ENCODE measurements at places on chromosomes 11 and 22. TPM values are rescaled to one million over a fixed set of nuclear protein-coding genes. Genes with fewer than 3 reads are reported as not detected.

- DNase-seq = no peak
Measured at GRCh38 chr22:27808451-27809225, 7.1 kb upstream of the MN1 start.

PATZ1 gene
- total RNA-seq = 1.1 TPM

SCT gene
- not detected for total RNA-seq

DNA sequence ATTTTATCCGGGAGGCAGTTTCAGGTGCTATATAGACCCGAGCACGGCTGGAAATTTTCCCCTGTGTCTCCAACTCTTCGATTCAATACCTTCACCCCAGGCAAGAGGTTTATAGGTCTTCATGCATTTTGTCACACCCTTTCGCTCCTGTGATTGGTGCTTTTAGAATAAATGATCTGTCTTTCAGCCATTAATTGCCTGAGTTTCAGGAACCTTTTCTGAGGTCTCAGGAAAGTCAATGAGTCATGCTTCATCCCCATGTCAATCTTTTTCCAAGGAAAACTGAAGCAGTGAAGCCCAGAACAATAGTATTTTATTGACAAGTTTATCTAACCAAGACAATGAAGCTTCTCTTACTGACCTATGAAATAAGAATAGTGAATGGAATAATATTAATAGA lies 29.9 kb downstream of the FAM181B start:
- no peak for DNase-seq

GRCh38 chr11:7088921-7089320 lies at the start of gene RBMXL2:
TSS of gene RBMXL2 (plus strand) at chr11:7088998. CDS start at chr11:7089121, 123 bp downstream.
- DNase-seq = no peak
